ENCODE measurements at places on chromosomes 7 and 10.

- no peak for DNase-seq
Measured at GRCh38 chr7:157654350-157654749, 317.5 kb downstream of the DNAJB6 start.

DNA sequence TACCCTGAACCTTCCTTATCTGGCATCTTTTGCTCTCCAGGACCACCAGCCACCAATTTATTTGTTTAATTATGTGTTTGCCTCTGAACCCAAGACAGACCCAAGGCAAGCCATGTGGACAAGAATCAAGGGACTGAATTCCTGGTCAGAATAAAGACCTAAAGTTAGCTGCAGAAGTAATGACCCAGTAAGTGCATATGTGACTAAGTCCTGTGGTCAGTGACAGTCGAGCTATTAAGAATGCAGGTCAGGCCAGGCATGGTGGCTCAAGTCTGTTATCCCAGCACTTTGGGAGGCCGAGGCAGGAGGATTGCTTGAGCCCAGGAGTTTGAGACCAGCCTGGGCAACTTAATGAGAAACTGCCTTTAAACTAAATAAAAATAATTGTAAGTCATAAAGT lies 139.4 kb downstream of the CCDC71L start:
- DNase-seq, result no peak

DNA sequence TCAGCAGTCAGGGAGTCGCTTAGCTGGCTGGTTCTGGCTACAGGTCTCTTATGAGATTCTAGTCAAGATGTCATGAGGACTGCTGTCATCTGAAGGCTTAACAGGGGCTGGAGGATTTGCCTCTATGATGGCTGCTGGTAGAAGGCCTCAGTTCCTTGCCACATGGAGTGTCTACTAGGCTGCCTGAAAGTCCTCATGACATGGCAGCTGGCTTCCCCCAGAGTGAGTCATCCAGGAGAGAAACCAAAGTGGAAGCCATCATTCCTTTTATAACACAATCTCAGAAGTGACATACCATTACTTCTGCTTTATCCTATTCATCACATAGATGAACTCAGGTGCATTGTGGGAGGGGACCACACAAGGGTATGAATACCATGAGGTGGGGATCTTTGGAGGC lies 75.1 kb downstream of the EXOC6 start:
- DNase-seq, result no peak

DNA sequence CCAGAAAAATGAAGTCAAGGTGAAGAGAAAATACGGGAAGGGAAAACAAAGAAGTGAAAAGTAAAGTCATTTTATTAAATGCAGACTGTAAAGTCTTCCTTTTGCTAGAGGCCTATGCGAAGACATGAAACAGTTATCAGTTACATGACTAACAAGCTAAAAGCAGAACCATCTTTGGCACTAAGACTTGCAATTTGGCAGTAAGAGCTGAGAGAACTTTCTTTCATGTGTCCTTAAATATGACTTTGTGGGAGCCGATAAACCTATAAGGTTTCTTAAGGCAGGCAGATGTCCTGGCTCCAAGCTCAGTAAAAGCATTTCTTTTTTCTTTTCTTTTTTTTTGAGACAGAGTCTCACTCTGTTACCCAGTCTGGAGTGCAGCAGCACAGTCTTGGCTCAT lies 10.4 kb downstream of the ANLN start:
- DNase-seq, result no peak

- DNase-seq, result no peak
Measured at GRCh38 chr7:69687739-69688433, 89.6 kb downstream of the AUTS2 start.
